Stimulated activated CD4-positive, alpha-beta T cell treated with anti-CD3 and anti-CD28 coated beads, Interleukin-4, amount 100 ng/mL, for 24 hours (primary cell): ENCODE measurements at places on chromosomes 2 and 18.

GRCh38 chr2:215052404-215052803 is 86.0 kb downstream of the ABCA12 start:
- DNase-seq: no peak

DNA sequence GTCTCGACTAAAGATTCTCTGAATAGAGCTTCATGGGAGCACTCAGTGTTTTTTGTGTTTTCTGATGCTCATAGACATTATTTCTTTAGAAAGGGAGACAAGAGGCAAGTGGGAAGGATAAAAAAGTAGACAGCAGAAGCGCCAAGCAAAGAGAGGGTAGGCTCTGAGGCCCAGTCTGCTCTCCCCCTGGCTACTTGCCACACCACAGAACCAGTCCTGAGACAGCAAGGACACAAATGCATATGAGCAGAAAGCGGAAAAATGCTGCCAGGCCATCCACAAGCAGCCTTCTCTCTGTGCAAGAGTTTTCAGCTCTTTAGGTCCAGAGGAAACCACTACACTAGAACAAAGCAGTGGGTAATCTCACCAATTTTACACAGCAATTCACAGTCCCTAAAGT is 285.4 kb downstream of the ZNF521 start:
- DNase-seq: no peak

DNA sequence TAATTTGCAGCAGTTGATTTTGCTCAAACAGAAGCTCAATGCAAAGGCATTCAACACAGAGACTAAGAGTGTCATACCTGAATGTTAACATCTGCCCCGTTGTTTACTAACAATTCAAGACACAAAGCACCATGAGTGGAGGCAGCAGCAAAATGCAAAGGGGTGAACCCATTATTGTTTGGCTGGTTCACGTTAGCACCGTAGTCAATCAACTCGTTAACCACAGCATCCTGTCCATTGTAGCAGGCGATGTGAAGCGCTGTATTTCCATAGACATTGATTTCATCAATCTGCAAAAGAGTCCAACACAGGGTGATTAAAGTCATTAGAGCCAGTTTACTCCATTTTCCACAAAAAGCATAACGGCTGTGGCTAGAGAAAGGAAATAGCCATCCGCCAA is 189.3 kb downstream of the ANKRD44 start:
- DNase-seq: no peak

GRCh38 chr2:10165282-10165681 is 42.7 kb downstream of the RRM2 start:
- no peak for DNase-seq

DNA sequence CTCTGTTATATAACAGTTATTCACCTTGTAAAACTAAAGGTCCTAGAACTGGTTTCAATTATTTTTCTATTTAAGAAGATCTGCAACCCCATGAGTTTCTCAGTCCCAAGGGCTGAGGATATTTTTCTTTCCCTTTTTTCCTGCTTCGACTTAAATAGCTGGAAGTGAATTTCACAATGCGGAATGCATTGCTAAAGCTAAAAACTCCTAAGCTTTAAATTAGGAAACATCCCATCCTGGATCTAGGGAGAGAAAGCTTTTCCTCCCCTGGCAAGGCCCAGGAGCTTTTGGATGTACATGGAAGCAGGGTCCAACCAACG is 1.4 kb downstream of the RFX8 start:
- no peak for DNase-seq

DNA sequence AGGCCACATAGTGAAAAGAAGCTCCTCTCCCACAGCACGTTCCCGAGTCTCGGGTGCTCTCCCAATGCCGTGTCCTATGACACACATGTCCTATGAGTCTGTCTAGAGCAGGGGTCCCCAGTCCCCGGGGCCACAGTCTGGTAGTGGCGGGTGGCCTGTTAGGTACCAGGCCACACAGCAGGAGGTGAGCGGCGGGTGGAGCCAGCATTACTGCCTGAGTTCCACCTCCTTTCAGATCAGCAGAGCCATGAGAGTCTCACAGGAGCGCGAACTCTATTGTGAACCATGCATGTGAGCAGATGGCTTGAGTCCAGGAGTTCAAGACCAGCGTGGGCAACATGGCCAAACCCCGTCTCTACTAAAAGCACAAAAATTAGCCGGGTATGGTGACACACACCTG is 112.6 kb downstream of the ZBTB7C start:
- no peak for DNase-seq

- DNase-seq: no peak
Observed at GRCh38 chr2:183948861-183949260, 649.5 kb upstream of the ZNF804A start.

DNA sequence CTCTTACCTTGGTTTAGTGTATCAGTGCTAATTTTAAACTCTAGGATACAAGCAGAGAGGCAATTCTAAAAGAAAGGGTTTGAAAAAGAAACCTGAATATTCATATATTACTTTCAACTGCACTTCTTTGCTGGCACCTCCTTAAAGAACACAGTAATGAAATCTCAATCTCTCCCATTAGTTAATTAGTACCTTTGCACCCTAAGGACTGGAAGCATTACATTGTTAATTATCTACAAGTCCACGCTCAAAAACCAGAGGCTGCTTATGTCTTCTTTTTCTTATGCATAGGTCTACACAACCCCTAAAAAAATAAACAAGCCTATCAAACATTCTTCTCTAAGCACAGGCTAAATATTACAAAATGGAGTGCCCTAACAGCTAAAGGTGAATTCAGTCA is 20.2 kb downstream of the EPHA4 start:
- no peak for DNase-seq

DNA sequence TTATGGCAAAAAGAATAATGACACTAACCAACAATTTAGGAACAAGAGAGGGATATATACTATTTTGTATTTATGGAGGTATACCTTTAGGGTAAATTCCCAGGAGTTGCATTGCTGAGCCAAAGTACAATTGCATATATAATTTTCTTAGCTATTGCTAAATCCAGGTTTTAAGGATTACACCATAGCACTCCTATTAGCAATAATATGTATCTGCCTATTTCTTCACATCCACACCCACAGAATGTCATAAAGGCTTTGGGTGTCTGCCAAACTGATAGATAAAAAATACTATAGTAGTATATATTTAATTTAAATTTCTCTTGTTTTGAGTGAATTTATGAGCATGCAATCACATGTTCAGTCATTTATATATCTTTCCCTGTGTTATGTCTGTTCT is 11.5 kb upstream of the SERPINB13 start:
- no peak for DNase-seq

- no peak for DNase-seq
Observed at GRCh38 chr2:70322518-70322917, 20.7 kb upstream of the FAM136A start.

- DNase-seq: no peak
Observed at GRCh38 chr18:58402951-58403702, 225.8 kb downstream of the ALPK2 start.

- DNase-seq: no peak
Observed at GRCh38 chr18:21660078-21660477, 44.5 kb downstream of the ABHD3 start.

- DNase-seq: no peak
Observed at GRCh38 chr2:47025969-47026610, 110.5 kb upstream of the MCFD2 start.

DNA sequence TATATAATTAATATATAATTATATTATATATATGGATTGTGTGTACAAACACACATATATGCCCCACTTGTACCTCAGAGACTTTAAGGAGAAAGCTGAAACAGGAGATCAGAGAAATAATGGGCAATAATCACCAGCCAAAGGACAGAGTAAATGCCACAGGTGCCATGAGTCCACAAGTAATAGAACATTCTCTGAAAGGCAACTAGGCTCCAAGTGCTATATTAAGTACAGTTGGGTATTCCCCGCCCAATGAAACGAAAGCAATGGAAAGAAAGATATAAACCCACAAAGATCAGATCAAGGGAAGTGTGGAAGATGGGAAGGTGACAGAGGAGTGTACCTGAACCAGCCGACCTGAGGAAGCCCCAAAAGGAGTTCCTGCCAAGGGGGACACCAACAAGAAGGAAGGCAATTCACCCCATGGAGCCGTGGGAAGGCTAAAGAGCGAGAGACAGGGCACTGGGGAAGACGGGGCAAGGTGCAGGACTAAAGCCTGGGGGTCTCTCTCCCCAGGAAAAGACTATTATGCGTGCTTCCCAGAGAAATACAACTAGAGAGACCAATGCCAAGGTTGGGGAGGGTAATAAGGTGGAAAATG is 19.0 kb downstream of the DYM start:
- DNase-seq: no peak

DNA sequence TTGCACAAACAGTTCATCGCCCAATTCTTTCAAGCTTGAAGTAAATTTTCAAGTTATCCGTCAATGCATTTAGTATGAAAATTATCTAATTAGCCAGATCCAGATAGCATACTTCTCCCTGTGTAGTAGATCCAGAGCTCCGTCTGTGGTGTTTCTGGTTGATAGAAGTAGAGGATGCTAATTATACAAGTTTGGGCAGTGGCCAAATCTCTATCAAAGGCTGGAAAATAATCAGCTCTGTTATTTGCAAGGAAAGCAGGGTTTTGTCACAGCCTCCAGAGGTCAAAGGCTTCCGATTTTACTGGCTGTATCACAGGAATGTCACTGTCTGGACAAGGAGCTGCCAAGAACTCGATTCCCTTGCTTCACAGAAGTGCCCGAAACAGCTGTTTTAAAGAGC is 28.6 kb downstream of the LRRC30 start:
- no peak for DNase-seq

- no peak for DNase-seq
Observed at GRCh38 chr2:239296020-239296932, 104.5 kb downstream of the HDAC4 start.

GRCh38 chr2:201182650-201183364 is at the start of gene CASP10:
Gene CASP10 (plus strand): TSS chr2:201183141. CDS start chr2:201185778, 2,637 bp downstream.
- DNase-seq: peak; percentile 28

GRCh38 chr2:227507963-227508362 is 36.0 kb downstream of the AGFG1 start:
- no peak for DNase-seq

- DNase-seq: no peak
Observed at GRCh38 chr2:120341977-120342376, 4.0 kb upstream of the INHBB start.

GRCh38 chr18:32040936-32041335 is 22.3 kb downstream of the RNF125 start:
- DNase-seq: peak; percentile 37

- no peak for DNase-seq
Observed at GRCh38 chr2:239128706-239129105, 272.1 kb downstream of the HDAC4 start.

- no peak for DNase-seq
Observed at GRCh38 chr18:79485788-79486355, 90.1 kb downstream of the NFATC1 start.

DNA sequence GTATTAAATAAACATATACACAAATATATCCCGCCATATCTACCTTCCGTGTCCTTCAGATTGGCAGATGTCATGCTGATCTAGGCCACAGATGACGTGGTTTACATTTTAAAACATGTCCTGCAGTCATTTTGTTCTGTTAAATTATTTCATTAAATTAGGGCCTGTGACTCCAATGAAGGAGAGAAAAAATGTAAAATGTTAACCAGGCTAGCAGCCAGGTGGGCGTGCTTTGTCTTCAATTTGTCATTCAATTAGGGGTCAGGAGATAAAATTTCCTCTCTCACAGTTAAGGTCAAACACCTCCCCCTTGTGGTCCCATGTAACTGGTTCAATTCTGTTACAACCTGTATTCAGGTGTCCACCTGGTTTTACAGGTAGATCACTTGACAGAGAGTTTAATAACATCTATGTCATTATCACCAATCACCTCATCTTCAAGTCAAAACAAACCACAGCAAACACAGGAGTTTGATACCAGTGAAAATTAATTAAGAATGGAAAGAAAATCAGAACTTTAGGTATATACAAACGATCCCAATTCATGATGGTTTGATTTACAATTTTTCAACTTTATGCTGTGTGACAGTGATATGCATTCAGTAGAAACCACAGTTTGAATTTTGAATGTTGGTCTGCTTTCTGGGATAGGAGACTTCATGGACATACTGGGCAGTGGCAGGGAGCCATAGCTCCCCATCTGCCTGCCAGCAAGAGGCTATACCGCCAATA is 339.4 kb downstream of the CMPK2 start:
- no peak for DNase-seq

- no peak for DNase-seq
Observed at GRCh38 chr2:16791496-16791895, 125.9 kb upstream of the CYRIA start.

GRCh38 chr2:99898336-99899048 is 243.9 kb downstream of the AFF3 start:
- DNase-seq: no peak

DNA sequence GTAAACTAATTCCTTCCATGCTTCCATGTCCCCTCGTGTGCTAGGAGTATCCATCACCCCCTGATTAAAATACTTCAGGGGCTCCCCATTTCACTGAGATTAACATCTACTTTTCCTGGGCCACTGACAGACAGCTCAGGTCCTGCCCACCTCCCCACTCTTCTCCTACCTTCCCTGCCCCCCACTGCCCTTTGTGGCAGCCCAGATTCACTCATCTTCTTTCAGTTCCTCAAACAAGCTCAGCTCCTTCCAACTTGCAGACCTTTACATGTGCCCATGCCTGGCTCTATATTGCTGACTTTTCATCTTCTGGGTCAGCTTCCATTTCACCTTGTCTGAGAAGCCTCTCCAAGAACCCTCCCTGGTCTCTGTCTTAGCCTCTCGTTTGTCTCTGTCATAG is 12.0 kb downstream of the RUFY4 start:
- DNase-seq: no peak

- no peak for DNase-seq
Observed at GRCh38 chr2:239546541-239546940, 145.7 kb upstream of the HDAC4 start.

DNA sequence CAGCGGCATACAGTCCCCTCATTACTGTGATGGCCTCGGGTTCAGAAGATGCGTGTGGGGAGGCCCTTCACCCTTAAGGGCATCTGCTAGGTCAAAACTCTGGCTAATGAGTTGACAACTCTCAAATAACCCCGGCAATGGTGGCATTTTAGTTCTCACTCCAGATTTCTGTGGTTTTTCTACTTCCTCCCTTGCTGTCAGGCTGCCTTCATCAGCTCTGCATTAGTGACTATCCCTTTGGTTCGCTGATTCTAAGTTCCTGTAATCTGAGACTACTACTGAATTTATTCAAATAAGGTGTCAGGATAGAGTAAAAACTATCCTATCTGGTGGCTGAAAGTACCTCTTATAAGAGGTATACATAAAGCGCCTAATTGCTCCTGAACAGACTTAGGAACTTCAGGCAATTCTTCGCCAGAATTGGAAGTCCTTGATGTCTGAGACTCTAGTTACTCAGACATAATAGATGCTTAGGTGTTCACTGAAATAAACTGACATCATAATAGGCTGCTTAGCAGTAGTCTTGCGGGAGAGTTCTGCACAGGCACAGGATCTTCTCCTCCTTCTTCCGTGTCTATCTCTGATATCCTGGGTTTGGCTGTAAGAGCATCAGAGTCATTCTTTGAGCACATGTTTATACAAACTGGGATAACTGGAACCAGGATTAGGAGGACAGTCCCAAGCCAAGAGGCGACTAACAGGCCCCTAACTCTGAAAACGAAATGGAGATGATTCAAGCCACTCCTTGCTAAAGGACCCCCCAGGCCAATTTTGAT is 194.5 kb downstream of the DNER start:
- DNase-seq: no peak
